Gastroesophageal sphincter (tissue), 4 donors: ENCODE measurements at places on chromosomes 11 and 22. TPM values are rescaled to one million over a fixed set of nuclear protein-coding genes. Genes with fewer than 3 reads are reported as not detected.

Gene OR8G1
- not detected for total RNA-seq

Gene OTOG
- not detected for total RNA-seq

GRCh38 chr11:123051634-123052033 lies 10.3 kb downstream of the HSPA8 start:
- no peak for ATAC-seq

DNA sequence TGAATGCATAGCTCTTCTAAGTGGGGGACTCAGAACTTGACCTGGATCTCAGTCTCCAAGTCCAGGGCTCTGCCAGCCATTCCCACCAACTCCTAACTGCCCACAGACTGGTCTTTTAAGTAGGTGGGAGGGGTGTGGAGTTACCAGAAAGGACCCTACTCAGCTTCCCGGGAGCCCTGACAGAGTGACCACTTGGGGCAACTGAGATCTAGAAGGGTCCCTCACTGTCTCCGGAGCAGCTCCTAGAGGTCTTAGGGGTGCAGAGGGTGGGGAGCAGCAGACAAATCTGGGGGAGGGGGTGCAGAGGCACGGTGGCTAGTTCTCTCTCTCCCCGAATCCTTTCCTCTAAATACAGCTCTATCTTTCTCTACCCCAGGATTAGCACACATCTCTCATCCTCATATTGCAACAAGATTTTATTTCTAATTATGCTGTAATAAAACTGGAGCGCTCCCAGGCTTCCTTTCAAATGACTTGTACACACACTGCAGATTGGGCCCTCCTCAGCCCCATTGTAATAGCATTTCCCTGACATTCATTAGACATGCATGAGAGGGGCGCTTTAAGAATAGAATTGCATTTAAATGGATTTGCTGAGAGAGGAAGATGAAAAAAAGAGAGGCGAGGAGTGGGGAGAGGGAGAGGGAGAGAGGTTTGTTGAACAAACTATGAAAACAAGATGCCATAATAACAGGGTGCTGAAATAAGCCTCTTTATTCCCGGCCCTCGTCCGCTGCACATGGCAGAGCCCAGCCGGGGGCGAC lies 219.0 kb downstream of the CEP164 start:
- ATAC-seq: no peak
